ENCODE measurements at places on chromosomes 3 and 15. TPM values are rescaled to one million over a fixed set of nuclear protein-coding genes. Genes with fewer than 3 reads are reported as not detected.

The LZTFL1 gene
- polyA plus RNA-seq, result 66.1 TPM

DNA sequence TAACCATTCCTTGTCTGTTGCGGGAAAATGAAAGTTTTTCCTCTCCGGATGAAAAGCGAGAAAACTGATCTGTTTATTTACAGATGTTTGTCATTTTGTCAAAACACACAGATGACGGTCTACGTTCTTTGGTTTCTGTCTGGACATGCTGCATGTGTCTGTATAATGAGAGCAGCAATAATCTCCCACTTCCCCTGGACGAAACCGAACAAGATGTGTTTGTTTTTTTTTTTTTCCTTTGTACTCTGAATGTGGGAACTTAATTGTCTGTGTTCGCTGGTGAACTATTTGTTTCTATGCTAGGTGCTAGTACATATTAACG lies 33.6 kb downstream of the PTPRG start:
- no peak for DNase-seq

DNA sequence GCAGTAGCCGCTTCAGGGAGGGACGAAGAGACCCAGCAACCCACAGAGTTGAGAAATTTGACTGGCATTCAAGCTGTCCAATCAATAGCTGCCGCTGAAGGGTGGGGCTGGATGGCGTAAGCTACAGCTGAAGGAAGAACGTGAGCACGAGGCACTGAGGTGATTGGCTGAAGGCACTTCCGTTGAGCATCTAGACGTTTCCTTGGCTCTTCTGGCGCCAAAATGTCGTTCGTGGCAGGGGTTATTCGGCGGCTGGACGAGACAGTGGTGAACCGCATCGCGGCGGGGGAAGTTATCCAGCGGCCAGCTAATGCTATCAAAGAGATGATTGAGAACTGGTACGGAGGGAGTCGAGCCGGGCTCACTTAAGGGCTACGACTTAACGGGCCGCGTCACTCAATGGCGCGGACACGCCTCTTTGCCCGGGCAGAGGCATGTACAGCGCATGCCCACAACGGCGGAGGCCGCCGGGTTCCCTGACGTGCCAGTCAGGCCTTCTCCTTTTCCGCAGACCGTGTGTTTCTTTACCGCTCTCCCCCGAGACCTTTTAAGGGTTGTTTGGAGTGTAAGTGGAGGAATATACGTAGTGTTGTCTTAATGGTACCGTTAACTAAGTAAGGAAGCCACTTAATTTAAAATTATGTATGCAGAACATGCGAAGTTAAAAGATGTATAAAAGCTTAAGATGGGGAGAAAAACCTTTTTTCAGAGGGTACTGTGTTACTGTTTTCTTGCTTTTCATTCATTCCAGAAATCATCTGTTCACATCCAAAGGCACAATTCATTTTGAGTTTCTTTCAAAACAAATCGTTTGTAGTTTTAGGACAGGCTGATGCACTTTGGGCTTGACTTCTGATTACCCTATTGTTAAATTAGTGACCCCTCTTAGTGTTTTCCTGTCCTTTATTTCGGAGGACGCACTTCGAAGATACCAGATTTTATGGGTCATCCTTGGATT lies at the start of gene MLH1:
Gene MLH1 (plus strand): TSS at position 193 of the 958 bp plus-strand sequence. CDS start 30 bp downstream, at position 223.
- DNase-seq, result peak; percentile 100

The PARP16 gene
- 18.6 TPM for polyA plus RNA-seq

- DNase-seq, result no peak
Observed at GRCh38 chr3:190125436-190126068, 4.9 kb upstream of the P3H2 start.

The GOLGA8H gene
- polyA plus RNA-seq, result 0.88 TPM

DNA sequence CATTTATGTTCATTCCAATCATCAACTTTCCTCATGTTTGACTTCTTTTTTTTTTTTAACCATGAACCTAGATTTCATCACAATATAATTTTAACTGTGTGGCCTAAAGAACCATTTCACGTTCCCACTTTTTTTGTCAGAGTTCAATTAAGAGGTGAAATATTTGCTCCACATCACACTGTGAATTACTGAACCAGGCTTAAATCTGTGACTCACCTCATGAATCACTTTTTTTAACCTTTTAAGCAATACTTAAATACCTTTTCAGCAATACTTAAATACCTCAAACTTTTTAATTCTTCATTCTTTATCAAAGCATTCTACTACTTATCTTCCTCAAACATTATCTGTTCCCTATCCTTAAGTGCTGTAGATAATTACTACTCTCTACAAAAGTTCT lies 137.6 kb downstream of the SI start:
- no peak for DNase-seq

DNA sequence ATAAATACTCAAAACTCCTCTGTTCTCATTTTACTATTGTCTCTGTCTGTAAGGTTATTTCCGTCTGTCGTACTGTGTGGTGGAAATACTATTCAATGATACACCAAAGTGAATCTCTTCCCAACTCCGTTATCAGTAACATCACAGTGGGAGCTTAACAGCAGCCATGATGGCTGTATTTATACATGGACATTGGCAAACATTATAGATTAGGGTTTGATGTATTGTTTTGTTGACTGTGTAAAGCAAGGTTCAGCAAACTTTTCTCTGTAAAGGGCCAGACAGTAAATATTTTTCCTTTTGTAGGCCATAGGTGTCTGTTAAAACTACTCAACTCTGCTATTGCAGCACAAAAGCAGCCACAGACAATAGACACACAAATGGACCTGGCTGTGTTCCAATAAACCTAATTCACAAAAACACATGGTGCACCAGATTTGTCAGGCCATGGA lies 23.2 kb downstream of the LIPC start:
- DNase-seq, result no peak

- DNase-seq, result no peak
Observed at GRCh38 chr15:94395640-94396039, 164.3 kb downstream of the MCTP2 start.

The FYCO1 gene
- polyA plus RNA-seq, result 17.6 TPM

The AGBL1 gene
- 0.26 TPM for polyA plus RNA-seq

The ATP2B2 gene
- 1.2 TPM for polyA plus RNA-seq

DNA sequence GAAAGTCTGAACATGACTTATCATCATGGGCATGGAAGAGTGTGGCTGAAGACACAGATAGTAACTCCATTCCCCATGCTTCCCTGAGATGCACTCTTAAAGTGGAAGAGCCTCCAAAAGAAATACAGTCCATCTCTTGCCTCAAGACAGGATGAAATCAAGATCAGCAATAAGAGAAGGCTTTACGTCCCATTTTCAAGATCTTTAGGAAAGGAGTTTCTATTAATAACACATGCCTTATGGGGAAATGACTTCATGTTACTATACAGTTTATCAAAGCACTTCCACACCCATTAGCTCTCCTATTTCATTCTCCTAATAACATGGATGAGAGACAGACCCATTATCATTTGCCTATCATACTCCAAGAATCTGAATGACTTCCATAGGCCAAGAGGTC lies 6.1 kb upstream of the KBTBD12 start:
- DNase-seq, result no peak

DNA sequence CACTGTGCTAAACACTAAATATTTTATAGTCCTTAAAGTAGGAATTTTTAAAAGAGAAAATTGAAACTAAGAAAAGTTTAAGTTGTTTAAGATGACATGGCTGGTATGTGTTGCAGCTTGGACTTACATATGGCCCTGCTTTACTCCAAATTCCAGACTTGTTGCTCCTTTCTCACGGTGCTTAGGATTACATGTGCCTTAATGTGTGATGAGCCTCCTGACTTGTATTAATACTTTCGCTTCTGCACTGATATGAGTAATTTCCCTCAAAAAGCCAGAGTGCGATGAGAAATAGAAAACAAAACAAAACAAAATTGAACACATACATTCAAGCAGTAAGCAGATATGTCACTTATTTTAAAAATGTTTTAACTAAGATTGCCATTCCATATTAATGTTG lies 250.2 kb downstream of the VGLL3 start:
- no peak for DNase-seq

The ALPK3 gene
- 18.0 TPM for polyA plus RNA-seq

GRCh38 chr3:195366200-195366925 lies 76.5 kb downstream of the ACAP2 start:
- DNase-seq, result no peak

GRCh38 chr3:117358717-117359314 lies 649.2 kb downstream of the TUSC7 start:
- DNase-seq, result no peak

The SLC22A14 gene
- 0.98 TPM for polyA plus RNA-seq

- DNase-seq, result no peak
Observed at GRCh38 chr15:40543631-40544294, 21.1 kb downstream of the CCDC32 start.

- no peak for DNase-seq
Observed at GRCh38 chr15:69891606-69892005, 206.1 kb downstream of the TLE3 start.

DNA sequence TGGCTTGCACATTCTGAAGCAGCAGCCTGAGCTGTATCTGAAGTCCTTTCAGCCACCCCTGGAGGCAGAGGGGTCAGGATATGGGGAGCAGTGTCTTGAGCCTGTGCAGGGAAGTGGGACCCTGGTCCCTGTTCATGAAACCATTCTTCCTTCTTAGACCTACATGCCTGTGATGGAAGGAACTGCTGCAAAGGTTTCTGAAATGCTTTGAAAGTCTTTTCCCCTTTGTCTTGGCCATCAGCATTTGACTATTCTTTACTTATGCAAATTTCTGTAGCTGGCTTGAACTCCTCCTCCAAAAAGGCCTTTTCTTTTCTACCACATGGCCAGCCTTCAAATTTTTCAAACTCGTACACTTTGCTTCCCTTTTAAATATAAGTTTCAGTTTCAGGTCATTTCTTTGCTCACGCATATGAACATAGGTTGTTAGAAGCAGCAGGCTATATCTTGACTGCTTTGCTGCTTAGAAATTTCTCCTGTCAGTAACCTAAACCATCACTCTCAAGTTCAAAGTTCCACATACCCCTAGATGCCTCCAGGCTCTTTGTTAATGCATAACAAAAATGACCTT lies 62.3 kb downstream of the GALK2 start:
- DNase-seq, result no peak

DNA sequence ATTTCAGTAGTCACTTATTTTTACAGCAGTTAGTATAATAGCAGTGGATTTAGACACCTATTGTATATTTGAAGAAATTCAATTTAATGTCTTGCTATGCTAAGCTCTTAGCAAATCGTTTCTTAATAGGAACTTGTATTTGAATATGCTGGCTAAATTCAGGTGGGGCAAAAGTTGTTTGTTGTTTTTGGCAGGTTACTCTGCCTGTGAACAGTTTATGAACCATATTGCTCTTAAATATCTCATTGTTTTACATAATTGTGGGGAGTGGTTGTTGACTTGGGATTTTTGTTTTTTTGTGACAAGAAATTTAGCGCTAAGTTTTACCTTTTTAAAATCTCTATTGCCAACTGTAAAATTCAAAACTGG lies 43.4 kb downstream of the NR2C2 start:
- DNase-seq, result no peak

DNA sequence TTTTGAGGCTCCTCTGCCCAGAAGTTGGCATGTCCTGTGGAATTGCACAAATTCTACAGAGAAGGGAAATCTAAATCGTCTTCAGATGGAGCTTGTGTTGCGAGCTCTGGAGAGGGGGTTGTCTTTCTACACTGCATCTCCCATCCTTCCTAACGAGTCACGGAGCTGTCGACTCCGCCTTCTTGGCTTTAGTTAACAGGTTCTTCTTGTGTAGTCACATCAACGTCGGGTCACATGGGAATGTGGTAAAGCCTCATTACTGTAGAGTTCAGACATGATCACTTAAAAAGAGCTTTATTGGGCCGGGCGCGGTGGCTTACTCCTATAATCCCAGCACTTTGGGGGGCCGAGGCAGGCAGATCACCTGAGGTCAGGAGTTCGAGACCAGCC lies 60.0 kb downstream of the DNASE1L3 start:
- DNase-seq, result no peak

- DNase-seq, result no peak
Observed at GRCh38 chr3:62028236-62028635, 345.1 kb downstream of the FEZF2 start.

DNA sequence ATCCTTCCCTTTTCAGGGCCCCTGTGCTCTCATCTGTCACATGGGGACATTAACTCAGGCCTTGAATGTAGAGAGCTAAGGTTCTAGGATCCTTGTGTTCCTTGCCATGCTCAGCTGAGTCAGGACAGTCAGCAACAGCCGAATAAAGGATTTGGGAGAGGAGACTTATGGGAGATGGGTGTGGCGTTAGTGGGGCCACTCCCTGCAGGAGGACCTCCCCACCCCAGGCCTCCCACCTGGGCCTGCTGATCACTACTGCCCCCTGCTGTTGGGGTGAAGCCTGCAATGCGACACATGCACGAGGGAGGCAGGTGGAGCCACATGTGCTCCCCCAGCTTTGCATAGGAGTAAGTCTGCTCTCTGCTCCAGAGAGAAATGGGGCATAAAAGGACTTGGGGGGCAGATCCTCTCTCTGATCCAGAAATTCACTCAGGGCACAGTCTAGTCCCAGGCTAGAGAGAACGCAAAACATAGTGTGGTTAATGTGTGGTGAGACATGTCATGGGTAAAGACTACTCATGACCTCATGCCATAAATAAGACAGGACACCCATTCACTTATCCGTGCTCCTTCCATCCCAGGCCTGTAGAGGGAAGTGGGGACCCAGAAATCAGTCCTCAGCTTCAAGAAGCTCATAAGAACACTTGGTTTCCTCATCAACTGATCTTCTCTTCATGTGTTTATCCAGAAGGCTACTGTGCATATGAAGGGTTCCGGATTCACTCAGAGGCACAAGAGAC lies 19.4 kb downstream of the RBP1 start:
- no peak for DNase-seq

DNA sequence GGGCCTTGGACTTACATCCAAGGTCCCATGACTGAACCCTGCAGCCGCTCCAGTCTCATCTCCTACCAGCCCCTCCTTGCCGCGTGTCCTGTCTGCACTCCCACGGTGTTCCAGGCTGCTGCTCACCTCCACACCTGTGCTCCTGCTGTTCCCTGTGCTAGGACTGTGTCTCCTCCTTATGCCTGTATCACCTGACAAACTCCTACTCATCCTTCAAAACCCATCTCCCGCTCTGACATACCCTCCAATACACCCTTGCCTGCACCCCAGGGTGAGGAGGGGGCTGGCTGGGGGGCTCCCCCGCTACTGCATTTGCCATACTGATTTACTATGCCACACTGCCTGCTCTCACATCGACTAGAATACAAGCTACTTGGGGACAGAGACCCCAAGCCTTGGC lies 53.6 kb downstream of the CYP11A1 start:
- DNase-seq, result no peak

The PROK2 gene
- polyA plus RNA-seq, result not detected

The SERINC4 gene
- polyA plus RNA-seq, result 0.24 TPM

DNA sequence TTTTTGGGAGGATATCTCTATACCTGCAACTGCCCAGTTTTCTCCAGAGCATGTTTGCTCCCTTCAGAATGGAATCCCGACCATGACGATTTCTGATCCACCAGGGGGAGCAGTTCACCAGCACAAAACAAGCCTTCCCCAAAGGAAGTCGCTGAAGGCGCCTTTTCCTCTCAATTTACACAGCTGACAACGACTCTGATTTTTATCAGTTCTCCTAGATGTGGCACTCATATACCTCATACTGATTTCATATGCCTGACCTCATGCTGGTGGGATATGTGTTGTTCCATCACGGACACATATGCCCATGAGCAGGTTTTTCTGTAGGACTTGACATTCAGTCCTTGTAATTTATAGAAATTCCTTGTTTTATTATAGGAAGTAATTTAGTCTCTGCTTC lies 1028.2 kb downstream of the MCTP2 start:
- peak; percentile 85 for DNase-seq

The ATP6V1A gene
- polyA plus RNA-seq, result 91.5 TPM

Data from renal cortex interstitium (tissue), 15 donors.